ENCODE measurements at places on chromosomes 1 and 21. TPM values are rescaled to one million over a fixed set of nuclear protein-coding genes. Genes with fewer than 3 reads are reported as not detected.
A peak's percentile ranks its signal among the peaks of the same experiment; 100 is the strongest.

DNA sequence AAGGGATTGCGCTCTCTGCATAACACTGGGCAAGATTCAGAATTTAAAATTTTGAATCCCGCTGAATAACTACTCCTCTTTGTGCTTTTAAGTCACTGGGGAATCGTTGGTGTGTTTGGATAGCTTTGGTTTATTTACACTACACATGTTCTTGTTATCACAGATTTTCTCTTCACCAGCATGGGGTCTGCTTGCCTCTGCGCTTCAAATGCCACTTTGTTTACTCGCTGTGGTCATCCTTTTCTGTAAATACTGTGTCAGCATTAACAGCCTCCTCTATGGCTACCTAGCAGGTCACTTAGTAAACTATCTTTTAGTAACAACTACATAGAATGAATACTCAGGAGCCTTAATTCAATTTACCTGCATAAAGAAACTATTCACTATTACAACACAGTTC is 14.4 kb upstream of the KCNH1 start:
- no peak for DNase-seq

DNA sequence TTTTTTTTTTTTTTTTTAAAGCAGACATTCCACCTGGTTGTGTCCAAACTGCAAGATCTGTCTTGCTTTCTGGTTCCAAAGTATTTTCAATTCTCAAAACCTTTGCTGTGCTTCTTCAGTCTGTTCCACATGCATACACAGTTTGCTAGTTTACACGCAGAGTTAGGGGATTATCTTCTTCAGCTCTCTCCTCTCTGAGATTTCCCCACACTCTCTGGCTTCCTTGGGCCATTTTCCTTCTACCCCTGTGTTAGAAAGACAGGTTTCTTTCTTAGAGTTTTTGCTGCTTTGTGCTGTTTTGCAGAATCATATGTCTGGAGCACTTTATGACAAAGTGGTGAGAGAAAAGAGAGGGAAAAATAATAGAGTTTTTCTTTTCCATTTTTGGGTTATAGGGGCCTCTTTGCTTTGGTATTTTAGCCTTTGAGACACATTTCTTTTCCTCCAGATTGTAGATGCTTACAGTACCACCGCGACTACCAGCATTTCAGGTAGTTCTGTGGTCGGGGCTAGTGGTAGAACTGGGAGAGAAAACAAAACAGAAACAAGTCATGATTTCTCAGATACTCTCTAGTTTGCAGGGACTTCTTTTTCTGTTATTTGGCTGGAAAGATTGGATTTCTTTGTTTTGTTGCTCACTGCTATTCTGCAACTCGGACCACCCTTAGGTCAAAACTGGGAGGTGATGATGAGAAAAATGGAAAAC is 66.3 kb downstream of the RABGAP1L start:
- no peak for DNase-seq

DNA sequence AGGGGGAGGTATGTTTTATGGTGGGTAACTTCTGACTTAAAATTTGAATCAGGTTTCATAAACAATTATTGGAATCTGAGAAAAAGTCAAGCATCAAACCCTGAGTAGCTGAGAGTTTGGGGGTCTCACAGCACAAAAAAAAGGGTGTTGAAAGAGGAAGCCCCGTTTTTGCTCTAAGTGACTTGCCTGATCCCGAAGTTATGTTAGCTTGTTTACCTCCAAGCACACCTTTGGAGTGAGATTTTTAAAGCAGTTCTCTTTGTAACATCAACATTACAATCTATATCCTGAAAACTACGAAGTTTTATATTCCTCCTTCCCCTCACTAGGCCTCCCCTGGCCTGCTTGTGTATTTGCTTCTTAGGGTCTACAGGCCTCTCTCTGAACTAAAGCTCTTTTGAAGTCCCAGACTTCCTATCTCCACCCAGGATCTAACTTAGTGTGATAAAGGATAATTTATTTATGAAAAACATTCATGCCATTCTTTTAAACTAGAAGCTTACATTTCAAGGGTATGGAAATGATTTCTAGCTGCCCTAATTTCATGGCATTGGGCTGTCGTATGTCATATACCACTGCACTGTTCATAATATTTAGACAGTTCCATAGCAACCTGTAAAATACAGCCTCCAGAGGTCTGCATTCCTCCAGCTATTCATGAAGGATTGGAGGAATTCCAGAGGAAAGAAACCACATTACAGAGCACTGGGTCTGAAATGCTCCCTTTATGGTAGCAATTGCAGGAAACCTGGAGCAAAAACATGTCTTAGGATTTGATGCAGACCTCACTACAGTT is 36.1 kb upstream of the RGS1 start:
- DNase-seq, result peak; percentile 88

DNA sequence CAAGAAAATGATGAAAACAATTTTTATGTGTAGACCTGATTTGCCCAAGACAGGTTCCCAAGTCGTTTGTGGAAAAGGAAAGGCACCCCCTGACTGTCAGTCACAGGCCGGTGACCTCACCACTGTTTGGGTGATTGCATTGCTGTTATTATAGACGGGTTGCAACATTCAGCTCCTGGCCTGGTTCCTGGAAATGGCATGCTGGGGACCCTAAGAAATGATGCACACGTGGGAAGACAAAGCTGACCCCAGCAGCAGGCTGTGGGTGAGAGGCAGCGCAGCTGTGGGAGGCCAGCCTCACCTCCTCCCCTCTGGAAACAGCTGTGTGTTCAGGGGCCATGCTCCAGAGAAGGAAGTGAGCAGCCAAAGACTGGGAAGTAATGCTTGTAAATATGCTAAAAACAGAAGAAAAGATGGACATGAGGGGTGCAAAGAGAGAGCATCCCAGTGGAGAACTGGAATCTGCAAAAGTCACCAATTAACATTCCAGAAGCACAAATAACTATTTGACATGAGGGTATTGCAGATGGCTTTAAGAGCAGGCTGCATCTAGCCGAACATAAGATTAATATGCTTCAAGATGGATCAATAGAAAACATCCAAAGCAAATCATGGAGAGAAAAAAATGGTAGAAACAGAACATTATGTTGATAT is 23.4 kb upstream of the ABCG1 start:
- DNase-seq, result no peak

DNA sequence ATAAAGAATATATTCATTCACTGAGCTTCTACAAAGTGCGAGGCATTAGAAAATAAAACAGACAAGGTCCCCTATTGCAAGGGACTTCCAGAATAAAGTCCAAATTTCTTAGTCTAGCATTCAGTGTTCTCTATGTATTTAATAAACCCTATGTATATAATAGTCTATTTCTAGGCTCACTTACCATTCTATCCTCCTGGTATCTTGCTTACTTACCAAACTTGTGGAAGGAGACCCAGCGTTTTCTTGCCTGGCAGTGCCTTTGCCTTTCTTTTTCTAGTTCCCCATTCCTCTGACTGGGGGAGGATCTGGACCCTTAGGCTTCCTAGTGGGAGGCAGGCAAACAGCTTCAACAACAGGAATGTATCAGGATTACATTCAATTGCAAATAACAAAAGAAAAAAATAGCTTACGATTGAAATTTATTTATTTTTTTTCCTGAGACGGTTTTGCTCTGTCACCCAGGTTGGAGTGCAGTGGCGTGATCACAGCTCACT is 690 bp upstream of the RNF19B start:
- DNase-seq, result no peak

GRCh38 chr1:210571356-210572284 is 242.9 kb downstream of the HHAT start:
- no peak for DNase-seq

- DNase-seq, result no peak
Measured at GRCh38 chr1:58548371-58548770, 1.8 kb upstream of the OMA1 start.

DNA sequence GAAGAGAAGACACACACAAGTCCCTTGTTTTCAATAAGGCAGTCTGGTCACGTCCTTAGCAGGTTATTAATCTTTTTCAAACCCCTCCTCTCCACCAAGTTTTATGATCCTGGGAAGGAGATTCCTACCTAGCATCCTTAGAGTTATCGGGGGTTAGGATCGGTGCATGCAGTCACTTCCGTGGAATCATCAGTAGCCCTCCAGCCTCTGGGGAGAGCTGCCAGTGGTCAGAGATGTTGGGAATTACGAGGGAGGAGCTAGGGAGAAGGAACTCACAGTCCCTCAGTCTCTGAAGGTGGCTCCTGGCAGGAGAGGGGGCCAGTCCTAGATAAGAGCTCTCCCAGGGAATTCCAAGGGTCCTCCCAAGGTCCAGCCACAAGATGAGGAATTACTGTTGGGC is 57.7 kb upstream of the ATP5PO start:
- no peak for DNase-seq

DNA sequence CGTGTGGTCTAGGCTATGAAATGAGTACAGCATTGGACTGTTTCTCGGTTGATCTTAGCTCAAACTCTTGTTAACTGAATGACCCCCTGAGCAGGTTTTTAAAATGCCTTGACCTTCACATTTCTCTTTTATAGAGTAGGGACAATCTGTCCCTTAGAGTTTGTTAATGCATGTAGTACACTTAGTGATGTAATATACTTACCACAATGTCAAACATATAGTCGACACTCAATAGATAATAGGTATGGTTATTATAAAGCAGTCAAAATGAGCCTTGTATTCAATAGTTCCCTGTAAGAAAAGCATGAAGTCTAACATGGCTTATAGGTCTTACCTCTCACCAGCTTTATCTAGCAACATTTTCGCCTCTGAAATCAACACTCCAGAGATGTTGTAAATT is 161.0 kb upstream of the RUNX1 start:
- no peak for DNase-seq

GRCh38 chr1:117235863-117236465 is 25.2 kb upstream of the VTCN1 start:
- DNase-seq, result no peak

DNA sequence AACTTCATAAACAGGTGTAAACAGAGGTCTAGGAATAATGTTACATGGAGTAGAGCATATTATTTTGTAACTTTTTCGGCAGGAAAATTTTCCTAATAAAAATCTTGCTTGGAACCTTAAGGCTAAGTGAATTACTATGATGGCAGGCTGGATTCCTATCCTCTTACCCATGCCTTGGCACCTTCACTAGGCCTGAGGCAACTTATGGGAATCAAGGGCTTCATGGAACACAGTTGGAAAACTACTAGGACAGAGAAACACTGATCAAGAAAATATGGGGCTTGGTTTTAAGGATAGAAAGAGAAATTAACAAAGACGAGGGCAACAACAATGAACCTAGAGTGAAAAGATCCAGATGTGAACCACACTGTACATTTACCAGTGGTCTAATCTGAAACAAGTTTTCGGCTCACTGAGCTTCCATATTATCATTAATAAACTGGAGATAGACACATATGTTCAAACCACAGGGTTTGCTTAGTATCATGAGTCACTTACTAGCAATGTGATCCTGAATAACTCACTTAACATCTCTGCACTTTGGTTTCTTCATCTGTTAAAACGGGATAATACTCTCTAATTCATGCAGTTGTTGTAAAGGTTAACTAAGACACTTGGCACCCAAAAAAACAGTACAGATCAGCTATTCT is 68.5 kb downstream of the GPATCH2 start:
- peak; percentile 60 for DNase-seq

GRCh38 chr1:85278853-85279314 is 2.5 kb upstream of the BCL10 start:
- DNase-seq, result peak; percentile 80

- DNase-seq, result no peak
Measured at GRCh38 chr21:25974964-25975363, 195.6 kb downstream of the APP start.

GRCh38 chr1:227316456-227316855 is 1.8 kb downstream of the CDC42BPA start:
- DNase-seq, result no peak

- DNase-seq, result no peak
Measured at GRCh38 chr1:230189341-230189740, 122.3 kb downstream of the GALNT2 start.

- DNase-seq, result no peak
Measured at GRCh38 chr21:17469727-17470126, 43.1 kb upstream of the CXADR start.

- no peak for DNase-seq
Measured at GRCh38 chr1:20891091-20891490, 104.0 kb upstream of the HP1BP3 start.

DNA sequence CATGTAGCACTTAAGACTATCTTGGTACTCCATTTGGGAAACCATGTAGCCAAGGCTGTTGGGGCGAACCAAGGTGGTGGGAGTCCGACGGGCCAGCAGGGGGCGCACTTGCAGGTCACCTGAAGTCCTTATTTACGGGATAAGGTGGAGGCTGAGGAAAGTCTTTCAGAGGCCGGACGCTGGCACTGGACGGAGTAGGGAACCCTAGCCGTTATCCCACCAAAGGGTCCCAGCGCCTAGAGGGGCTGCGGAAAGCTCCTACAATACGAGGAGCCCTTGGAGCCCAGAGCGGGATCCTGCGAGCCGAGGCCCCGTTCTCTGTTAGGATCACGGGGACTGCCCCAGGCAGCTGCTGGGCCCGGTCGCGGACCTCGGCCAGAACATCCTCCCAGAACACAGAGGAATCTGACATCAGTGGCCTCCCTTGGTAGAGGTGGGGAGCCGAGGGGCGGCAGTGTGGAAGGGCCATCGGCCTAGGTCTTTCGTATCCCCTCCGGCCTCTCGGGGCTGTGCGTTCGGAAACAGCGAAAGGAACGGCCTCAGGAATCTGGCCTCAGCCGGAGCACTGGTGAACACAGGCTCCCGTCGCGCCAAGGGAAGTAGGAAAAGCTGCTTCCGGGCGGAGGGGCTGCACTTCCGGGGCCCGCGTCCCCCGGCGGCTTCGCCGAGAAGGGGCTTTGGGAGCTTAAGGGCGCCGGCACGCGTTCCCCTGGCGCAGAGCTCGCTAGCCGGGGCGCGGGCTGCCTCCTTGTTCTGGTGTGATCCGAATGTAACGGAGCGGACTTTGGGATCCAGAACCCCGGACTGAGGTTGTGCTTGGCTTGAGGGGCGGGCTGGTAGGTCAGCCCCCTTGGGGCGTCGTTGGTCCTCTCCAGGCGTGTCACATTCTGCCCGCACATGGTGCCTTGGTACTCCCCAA is 29.9 kb upstream of the RPTN start:
- no peak for DNase-seq

GRCh38 chr1:246540738-246541491 is 25.1 kb downstream of the TFB2M start:
- DNase-seq, result no peak

- DNase-seq, result no peak
Measured at GRCh38 chr1:87093286-87093685, 178.9 kb downstream of the HS2ST1 start.

The CIART gene
- 3.6 TPM for total RNA-seq

The BRWD1 gene
- 19.5 TPM for total RNA-seq

The KRTAP19-3 gene
- not detected for total RNA-seq

The OR10J1 gene
- total RNA-seq, result not detected

The FAM110D gene
- total RNA-seq, result not detected

The USH2A gene
- total RNA-seq, result not detected

All from epithelial cell of proximal tubule (primary cell).